ENCODE measurements at places on chromosomes 16 and 17.

GRCh38 chr17:21382560-21383495 is 6.7 kb downstream of the KCNJ12 start:
- no peak for DNase-seq

DNA sequence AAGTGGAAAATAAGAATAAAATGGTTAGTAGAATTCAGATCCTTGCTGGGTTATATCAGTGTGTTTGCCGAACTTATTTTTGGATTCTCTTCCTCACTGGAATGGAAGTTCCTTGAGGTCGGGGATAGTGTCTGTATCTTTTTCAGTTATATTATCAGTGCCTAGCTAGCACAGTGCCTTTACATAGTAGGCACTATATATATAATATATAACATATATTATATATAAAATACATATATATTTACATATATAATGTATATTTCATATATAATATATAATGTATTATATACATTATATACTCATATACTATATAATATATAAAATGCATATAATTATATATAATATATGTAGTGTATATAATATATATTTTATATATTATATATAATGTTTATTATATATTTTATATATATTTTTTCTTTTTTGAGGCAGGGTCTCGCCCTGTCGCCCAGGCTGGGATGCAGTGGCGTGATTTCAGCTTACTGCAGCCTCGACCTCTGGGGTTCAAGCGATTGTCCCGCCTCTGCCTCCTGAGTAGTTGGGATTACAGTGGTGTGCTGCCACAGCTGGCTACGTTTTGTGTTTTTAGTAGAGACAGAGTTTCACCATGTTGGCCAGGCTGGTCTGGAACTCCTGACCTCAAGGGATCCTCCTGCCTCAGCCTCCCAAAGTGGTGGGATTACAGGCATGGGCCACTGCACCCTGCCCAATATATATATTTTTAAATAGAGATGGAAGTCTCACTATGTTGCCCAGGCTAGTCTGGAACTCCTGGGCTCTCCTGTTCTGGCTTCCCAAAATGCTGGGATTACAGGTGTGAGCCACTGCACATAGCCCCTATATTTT is 3.2 kb downstream of the NFATC3 start:
- DNase-seq: no peak

DNA sequence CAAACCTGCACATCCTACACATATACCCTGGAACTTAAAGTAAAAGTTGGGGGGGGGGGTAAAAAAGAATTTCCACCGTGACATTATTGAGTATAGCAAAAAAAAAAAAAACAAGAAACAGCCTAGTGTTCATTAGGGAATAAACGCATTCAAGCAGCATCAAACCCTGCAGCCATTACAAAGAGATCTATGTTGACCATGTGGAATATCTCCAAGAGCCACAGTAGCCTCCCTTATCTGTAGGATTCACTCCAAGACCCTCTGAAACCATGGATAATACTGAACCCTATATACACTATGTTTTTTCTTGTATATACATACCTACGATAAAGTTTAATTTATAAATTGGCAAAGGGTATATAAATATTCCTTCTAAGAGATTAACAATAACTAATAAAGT is 5.6 kb upstream of the BIRC5 start:
- DNase-seq: no peak

DNA sequence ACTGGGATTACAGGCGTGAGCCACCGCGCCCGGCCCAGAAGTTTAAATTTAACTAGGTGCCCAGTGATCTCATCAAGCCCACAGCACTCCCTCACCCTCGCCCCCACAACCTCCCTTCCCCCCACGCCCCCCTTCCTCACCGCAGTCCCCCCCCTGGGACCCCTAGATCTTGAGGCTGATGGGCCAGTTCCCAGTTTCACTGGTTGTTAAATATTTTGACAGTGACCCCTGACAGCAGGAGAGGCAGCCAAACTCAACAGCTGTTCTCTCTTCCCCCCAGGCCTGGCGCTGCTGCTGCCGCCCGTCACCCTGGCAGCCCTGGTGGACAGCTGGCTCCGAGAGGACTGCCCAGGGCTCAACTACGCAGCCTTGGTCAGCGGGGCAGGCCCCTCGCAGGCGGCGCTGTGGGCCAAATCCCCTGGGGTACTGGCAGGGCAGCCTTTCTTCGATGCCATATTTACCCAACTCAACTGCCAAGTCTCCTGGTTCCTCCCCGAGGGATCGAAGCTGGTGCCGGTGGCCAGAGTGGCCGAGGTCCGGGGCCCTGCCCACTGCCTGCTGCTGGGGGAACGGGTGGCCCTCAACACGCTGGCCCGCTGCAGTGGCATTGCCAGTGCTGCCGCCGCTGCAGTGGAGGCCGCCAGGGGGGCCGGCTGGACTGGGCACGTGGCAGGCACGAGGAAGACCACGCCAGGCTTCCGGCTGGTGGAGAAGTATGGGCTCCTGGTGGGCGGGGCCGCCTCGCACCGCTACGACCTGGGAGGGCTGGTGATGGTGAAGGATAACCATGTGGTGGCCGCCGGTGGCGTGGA is 15.6 kb downstream of the QPRT start:
- no peak for DNase-seq

GRCh38 chr17:18381953-18382245 is 4.3 kb downstream of the EVPLL start:
- no peak for DNase-seq

GRCh38 chr17:2707721-2708584 is 3.6 kb downstream of the CLUH start:
- DNase-seq: no peak

DNA sequence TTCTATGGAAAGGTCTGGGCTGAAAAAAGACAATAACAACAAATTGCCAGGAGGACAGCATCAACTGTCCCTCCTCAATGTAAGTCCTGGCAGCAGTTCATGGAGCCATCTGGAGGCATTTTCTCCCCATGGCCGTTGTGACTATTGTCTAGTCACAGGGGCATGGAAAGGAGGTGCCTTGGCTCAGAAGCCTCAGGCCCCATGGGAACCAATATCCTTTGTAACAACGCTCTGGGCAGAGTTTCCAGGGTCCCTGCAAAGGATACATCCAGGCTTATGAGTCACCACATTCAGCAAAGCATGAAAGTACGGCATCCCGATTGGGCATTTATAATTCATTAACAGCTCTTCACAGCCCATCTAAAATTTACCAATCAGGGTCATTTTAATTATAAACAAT is 85.2 kb downstream of the GLG1 start:
- no peak for DNase-seq

DNA sequence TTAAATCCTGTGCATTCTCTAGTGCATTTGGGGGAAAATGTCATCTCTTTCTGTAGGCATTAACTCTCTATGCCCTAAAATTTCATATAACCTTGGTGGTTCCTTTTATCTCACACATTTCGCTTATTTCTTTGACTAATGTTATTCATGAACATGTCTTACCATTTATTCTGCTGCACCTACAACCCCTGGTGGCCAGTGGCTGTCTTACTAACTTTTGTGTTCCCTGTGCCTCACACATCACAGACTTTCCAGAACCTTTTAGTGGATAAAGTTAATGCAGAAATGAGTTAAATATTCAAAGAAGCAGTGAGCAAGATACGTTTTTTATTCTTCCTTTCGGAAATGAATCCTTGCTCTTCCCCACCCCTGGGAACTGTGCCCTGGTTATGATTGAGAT is 111.9 kb downstream of the CDH13 start:
- no peak for DNase-seq

- no peak for DNase-seq
Measured at GRCh38 chr17:304461-304860, 48.1 kb downstream of the RPH3AL start.

DNA sequence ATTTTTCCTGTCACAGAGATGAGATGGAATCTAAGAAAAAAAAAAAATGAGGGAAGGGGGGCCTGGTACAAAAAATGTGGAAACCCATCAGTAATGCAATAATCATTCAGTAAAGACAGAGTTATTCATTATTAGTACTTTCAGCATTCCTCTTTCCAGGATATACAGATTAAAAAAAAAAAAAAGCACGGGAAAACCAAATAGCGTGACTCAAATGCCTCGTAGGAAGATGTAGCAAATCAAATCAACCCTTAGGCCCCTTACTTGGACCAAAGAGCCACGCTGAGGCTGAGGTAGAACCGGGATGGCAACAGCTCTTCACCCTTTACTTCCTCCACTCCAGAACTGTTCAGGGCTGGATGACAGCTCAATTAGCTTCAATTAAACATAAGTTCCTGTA is 52.5 kb downstream of the SMG6 start:
- DNase-seq: no peak

DNA sequence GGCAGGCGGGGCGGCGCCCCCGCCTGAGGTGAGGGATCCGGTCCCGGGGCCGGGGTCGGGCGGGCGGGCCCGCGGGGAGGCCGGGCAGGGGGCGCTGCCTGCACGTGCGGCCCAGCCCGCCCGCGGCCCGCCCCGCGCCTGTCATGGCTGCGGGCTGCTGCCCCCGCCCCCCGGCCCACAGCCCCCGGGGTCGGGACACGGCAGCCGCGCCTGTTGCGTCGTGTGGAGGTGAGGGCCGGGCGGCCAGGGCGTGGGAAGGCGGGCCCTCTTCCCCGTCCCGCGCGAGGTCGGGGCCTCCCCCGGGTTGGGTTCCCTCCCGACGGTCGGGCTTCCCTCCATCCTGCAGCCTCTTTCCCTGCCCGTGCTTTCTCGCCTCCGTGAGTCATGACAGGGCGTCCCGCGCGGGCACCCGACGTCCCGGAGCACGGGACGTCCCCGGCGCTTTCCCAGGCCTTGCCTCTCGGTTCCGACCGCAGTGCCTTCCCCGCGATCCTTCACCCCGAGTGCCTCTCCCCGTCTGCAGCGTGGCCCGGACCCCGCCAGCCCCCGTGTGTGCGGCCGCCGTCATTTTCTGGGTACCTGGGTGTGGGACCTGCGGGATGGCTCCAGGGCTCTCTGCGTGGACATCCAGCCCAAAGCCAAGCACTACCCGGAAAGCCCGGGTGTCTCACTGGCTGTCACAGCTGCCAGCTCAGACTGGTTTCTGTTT is 76.7 kb downstream of the CHD9 start:
- peak; percentile 8 for DNase-seq

GRCh38 chr17:79838522-79839274 is 542 bp downstream of the CBX4 start:
- DNase-seq: no peak

GRCh38 chr16:920051-920681 is 50.6 kb downstream of the LMF1 start:
- DNase-seq: no peak

DNA sequence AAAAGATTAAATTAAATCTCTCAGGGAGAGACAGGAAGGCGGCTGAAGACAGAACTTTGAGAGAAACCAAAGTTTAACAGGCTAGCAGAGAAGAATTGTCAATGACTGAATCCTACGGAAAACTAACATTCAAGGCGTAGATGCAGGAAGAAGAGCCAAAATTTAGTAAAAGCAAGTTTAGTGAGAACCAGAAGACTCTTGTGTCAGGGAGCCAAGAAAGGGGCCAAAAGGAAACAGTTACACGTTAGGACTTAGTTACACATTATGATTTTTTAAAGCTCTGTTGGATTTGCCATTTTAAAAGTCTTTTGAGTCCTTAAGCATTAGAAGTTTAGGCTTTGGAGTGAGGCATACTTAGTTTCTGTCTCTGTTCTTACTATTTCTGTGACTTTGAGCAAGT is 164.6 kb downstream of the CHD9 start:
- no peak for DNase-seq

GRCh38 chr17:68533887-68534694 is 21.9 kb downstream of the PRKAR1A start:
- no peak for DNase-seq

- DNase-seq: peak; percentile 52
Measured at GRCh38 chr17:36722121-36722902, 120.9 kb downstream of the MRM1 start.

- DNase-seq: no peak
Measured at GRCh38 chr17:57535249-57535966, 209.7 kb downstream of the CCDC182 start.

GRCh38 chr17:63698886-63699637 is 863 bp downstream of the LIMD2 start:
- peak; percentile 77 for DNase-seq

DNA sequence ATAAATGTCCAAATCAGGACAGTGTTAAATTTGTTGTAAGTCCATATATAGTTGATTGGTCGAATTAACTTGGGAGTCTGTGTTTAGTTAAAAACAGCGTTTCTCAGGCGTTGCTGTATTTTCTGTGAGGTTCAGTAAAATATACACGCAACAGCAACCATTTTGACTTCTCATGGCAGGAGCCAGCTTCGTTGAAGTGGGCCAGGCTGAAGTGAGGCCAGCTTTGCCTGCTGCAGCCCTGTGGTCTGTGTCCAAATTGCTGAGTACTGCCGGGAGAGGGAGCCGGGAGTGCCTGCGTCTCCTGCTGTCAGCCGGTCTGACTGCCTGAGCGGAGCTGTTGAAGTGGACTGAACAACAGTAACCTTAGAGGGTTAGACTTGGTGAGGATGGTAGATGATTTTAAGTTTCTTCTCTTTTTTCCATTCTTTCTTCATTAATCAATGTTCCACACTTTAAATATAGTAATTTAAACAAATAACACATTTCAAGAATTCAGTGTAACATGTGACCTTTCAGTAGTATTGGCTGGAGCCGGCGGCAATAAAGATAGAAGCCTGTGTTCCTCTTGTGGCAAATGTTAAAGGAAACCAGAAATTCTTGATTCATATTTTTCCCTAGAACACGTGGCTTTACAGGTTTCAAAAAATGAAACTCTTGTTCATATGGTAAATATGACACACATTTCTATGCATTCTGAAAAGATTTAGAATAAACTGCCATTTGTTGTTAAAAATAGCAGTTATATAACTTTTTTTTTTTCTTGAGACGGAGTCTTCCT is 37.0 kb upstream of the ZNF750 start:
- no peak for DNase-seq

DNA sequence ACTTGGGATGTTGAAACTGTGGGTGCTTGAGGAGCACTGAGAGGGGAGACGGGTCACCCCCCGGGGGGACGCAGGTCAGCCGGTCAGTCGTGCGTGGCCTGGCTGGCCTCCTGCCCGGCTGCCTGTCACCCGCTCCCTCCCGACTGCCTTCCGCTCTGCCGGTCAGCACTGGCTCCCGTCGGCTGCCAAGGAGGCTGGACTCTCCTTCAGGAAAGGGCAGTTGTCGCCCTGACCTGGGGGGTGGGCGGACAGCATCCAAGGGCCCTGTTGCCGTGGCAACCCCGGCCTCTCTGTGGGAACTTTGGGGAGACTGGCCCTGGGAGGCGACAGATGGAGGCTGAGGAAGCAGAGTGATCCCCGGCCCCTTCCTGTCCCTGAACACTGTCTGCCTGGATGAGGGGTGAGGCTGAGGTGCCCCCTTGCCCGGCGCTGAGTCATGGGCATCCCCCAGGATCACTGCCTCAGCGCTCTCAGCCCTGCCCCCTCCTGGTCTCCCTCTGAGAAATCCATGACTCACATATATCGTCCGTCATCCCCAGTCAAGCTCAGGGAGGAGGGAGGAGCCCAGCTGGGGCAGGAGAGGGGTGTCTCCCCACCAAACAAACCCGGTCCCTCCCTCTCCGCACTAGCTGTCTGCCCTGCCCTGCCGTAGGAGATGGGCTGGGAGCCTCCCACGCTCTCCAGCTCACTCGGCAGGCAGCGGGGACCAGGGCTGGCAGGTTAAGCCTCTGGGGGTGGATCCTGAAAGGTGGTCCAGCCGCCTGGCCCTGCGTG is at the start of gene ADGRG1:
TSS of gene ADGRG1 (plus strand) at position 623 of the 774 bp plus-strand sequence. CDS start 21,658 bp downstream, outside the sequence.
- peak; percentile 16 for DNase-seq
